ENCODE measurements at places on chromosomes 2 and 18.

DNA sequence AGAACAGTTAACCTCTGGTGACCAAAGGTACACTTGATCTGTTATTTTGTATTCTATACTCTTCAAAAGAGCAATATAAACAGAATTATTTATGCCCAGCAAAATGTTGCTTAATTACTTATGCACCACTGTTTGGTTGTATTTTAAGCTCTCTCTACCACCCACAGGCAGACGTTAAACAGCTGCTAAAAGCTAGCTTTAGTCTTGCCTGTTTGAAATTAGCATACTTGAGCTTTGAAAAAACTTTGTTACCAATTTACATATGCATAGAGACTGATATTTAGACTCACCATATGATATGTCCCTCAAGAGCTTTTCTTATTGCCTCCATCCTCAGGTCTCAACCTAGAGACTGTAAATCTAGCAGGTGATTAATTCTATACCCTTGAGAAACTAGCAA lies 426.9 kb downstream of the NR4A2 start:
- no peak for DNase-seq

DNA sequence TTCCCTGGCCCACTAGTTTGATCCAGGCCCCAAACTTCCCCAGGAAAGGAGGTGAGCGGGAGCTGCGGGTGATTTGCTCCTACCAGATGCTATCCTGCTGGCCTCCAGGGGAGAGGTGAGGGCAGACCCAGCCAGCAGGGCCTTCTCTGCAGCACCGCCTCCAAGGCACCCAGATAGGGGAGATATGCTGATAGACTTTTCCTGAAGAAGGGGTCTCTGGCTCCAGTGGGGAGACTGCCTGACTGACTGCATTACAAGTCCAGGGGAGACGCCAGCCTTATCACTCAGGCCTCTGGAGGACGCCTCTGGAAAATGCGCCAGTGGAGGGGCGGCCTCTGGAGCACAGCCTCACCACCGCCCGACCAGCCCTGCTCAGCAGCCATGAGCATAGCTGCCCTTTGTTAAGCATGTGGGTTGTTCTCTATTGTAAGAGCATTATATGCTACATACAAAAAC lies 60.6 kb upstream of the SMAD7 start:
- no peak for DNase-seq

GRCh38 chr18:49015886-49016647 lies 65.3 kb upstream of the SMAD7 start:
- no peak for DNase-seq

DNA sequence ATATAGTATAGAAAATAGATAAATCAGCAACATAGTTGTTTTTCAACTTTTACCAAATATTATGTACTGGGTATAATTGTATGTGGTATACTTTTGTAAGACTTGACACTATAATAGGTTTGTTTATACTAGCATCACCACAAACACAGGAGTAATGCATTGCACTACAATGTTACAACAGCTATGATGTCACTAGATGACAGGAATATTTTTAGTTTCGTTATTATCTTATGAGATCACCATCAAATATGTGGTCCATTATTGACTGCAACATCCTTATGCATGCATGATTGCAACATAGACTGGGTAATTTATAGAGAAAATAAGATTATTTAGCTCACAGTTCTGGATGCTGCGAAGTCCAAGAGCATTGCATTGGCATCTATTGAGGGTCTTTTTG lies 678.4 kb upstream of the ZNF804A start:
- DNase-seq: no peak

DNA sequence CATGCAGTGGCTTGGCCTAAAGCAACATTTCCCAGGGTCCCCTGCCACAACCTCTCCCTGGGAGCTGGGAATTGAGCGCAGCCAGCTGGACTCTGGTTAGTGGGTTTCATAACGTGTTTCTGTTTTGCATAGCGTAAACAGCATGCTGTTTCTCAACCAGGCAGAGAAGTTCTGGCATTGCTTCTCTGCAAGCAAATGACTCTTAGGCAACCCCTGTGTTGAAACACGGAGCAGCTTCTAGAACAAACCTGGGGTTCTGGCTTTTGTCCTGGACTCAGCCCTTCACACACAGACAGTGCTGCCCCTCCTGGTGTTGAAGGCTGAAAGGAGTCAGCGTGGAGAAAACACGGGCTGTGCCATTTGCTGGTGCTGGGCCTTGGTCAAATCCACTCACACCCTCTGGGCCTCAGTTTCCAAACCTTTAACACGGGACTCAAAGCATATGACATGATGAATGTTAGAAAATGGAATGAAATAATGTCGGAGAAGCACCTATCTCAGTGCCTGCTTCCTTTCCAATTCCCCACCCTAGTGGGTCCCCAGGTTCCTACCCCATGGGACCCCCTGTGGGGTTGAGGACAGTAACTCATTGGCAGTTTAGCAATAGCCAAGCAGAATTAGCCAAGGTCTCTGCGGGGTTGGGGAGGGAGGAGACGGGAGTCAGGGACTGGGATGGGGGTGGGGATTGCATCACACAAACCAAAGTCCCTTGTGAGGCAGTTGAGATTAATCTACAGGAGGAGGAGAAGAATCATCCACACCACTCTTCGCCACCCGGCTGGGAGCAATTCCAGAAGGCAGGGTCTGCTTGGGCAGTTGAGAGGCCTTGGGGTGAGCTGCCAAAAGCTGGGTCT lies 30.2 kb upstream of the IL1R2 start:
- DNase-seq: no peak

GRCh38 chr18:6948281-6949055 lies 169.1 kb downstream of the LAMA1 start:
- DNase-seq: no peak
